NCI-H1105 treated with DMSO at 0.1 percent for 48 hours (cell line): ENCODE measurements at places on chromosomes 3 and 15.

DNA sequence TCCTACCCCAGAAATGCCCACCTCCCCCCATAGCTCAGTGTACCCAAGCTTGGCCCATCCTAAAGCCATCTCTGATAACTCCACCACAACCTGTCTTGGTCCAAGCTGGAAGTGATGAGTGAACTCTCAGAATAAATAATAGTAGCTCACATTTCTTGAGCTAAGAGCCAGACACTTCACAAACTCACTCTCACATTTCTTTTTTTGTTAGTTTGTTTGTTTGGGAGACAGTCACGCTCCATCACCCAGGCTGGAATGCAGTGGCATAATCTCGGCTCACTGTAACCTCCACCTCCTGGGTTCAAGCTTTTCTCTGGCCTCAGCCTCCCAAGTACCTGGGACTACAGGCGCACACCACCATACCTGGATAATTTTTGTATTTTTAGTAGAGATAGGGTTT is 46.2 kb downstream of the LIPC start:
- DNase-seq = no peak

DNA sequence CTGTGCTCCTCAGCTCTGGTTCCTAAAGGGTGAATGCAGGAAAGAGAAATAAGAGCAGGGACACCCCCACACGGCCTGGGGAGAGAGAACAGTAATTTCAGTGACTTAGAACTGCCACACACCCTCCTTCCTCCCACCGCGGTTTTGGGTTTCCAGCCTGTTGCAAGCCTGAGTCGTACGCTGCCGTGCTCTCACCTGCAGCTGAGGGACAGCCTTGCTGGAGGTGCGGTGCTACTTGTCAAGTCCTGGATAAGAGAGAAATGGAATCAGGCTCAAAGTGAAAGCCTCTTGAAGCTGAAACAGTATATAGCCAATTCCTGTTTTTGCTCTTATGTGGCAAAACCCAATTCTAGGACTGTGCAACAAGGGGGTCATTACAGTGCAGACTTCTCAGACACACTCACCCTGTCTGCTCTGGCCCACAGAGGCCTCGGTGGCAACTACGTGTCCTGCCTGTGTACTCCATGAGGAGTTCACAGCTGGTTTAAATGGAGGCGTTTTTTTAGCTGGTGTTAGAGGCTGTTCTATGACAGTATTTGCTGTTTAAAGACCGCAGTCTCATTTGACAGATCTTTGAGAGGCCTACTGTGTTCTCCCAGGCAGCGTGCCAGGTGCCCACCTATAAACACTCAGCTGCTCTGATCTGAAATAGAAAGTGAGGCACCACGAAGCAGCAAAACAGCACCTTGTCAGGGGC is 42.9 kb downstream of the TBC1D2B start:
- no peak for DNase-seq

GRCh38 chr3:157201648-157202278 is 41.8 kb upstream of the CCNL1 start:
- DNase-seq = peak; percentile 63

DNA sequence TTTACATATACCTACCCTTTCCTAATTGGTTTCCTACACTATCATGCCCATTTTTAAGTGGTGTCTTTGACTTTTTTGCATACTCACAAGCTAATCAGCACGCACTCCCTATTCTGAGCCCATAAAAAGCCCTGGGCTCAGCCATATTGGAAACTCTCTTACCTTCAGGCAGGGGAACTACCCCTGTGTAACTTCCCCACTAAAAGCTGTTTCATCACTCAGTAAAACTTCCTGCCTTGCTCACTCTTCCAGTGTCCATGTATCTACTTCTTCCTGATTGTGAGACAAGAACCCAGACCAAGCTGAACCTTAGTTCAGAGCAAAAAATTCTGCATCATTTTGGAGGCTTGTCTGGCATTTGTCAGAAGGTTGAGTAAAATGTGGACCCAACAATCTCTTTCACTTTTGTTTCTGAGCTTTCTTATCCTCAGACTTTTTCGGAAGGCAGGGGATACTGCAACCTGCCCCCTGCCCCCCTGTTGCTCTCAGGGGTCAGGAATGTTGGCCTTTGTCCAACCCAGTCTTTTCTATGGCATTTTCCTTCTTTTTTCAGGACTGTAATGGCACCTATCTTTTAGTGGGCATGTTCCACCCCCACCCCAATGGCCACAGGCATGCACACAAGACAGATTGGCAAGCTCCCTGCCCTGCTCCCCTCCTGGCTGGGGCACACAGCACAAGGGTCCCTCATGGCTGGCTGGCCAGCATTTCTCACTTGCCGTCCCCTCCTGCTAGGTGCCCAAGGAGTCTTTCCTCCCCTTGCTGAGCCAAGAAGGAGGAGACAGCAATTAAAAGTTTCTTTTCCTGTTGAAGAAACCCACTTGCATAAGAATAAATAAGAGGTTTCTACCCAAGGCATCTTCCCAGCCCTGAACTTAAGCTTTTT is 26.3 kb upstream of the TMEM45A start:
- DNase-seq = no peak

GRCh38 chr3:1269808-1270207 is 177.0 kb downstream of the CNTN6 start:
- no peak for DNase-seq

- no peak for DNase-seq
Observed at GRCh38 chr3:158703566-158703965, 28.7 kb downstream of the RARRES1 start.

DNA sequence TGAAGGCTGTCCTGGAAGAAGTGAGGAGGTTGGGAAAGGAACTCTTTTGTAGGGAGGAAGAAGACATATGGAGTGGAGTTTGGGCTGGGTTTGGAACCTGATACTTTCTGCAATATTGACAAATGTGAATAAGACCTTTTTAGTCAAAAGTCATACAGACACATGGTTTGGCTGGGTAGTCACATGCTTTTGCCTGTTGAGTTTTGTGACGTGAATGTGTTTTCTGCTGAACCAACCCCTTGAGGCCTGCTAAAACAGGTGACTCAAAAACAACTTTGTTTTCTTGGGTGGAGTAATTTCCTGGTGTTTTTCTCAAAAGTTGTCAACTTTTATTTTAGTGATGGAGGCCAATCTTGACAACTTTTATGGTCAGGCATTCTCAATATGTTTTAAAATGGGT is 39.4 kb upstream of the CCR4 start:
- DNase-seq = no peak

DNA sequence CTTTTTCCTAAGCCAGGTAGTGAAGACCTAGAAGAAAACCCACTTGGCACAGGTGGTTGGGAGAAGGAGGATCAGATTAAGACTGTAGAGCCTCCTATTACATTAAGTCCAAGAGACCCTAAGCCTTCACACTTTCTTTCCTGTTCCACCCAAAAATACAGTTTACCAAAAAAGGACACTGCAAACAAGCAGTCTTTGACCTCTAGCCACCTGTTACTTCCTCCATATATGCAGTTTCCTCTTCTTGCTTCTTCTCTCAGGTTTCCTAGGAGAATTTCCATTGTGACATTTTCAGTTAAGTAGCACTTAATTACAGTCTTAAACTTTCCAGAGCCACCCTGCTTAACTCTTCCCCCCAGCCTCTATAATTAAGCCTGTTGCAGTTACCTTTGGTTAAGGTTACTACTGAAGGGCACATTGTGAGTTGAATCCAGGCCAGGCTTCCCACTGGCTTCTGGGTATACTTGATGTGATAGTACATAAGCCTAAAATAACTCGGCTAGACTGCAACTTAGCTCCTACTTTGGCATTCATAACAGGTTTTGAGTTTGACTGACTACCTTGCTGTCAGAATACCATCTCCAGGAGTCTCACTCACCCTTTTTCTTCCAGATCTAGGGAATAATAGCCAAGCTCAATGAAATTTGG is 114.2 kb upstream of the UMPS start:
- DNase-seq = peak; percentile 25

- DNase-seq = no peak
Observed at GRCh38 chr15:78291698-78292097, 7.7 kb downstream of the SKIC8 start.

GRCh38 chr3:136869282-136869681 is 7.3 kb downstream of the NCK1 start:
- no peak for DNase-seq

GRCh38 chr3:49869525-49870126 is at the start of gene CAMKV:
Gene CAMKV (minus strand): TSS chr3:49869906. CDS start chr3:49862388, 7,518 bp downstream.
- DNase-seq = peak; percentile 23

- DNase-seq = no peak
Observed at GRCh38 chr3:26202169-26202568, 412.3 kb downstream of the OXSM start.

DNA sequence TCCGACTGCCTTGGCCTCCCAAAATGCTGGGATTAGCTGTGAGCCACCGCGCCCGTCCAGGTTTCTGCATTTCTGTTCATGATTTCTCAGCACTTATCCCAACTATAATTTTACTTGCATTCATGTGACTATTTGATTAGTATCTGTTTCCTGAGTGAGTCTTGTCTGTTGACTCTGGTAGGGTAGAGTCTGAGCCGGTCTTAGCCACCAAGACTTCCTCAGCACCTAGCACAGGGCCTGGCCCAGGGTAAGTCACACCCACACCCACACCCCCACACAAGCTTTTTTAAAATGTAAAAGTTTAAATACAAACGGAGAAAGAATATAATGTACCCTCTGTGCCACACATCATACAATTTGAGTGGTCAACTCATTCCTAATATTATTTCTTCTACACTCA is 3.1 kb upstream of the SPATA12 start:
- no peak for DNase-seq

- DNase-seq = no peak
Observed at GRCh38 chr3:59473636-59474035, 423.8 kb upstream of the CFAP20DC start.

DNA sequence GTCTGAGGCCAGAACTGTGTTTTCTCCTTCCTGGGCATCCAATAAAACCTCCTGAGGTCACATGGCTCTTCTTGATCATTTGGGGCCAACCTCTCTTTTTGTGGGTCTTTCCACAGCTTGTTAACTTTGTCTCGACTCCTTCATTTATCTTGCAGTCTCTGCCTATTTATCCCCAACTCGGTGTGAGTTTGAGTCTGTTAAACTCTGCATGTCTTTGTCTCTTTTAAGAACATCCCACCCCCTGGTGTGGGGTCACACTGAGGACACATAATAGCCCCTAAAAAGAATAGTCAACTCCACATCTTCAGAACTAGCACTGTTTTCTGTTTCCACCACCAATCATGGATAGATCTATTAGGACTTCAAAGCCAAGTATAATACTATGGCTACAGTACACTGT is 187.2 kb downstream of the TLE3 start:
- no peak for DNase-seq

GRCh38 chr3:150217691-150218090 is 190.4 kb upstream of the TSC22D2 start:
- DNase-seq = no peak

GRCh38 chr3:107272471-107272870 is 104.8 kb upstream of the CCDC54 start:
- no peak for DNase-seq

DNA sequence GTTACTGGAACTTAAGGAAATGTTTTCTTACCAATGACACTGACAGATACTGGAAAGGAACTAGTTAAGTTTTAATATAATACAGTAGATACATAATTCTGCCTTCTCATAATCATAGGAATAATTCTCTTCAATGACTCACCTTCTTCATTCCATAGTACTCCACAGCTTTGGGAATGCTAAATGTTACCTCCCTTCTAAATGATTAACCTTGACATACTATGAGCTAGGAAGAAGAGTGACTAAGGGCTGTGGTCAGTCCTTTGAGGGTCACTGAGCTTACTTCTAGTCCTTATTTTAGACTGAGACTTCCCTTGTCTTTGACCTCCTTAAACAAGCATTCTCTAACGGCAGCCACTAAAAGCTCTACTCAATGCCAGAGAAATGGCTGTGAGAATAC is 69.6 kb upstream of the PPIB start:
- no peak for DNase-seq

DNA sequence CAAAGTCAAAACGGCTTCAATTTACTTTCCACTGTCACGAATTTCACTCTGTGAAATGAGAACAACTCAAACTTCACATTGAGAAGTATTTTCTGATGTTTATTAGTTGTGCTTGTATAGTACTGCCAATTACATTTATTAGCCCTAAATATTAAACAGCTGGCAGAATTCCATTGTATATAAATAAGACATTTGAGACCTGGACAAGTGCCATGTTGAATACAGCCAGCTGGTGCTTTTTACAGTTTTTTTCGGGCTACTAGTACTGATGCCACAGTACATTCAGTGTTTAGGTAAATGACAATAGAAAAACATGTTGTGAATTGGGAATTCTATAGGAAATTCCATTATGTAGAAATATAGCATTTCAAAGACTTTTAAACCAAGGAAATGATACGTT is 79.0 kb downstream of the EPHA3 start:
- peak; percentile 93 for DNase-seq

- DNase-seq = no peak
Observed at GRCh38 chr15:75786575-75786947, 56.7 kb upstream of the UBE2Q2 start.

DNA sequence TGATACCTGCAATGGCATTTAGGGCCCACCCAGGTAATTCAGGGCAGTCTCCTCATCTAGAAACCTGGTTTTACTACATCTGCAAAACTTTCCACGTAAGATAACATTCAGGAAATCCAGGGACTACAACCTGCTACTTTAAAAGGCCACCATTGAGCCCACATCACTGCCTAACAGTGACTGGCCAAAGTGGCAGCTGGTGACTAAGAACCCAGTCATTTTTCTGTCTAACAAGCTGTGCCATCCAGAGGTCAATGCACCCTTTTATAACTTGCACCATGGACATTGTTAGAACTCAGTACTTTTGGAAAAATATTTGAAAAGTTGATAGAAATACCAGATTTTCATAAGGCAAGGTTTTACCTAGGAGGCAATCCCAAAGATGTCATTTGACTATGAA is 492.4 kb downstream of the OTOL1 start:
- no peak for DNase-seq

GRCh38 chr3:154967090-154967489 is 113.0 kb upstream of the MME start:
- DNase-seq = no peak

DNA sequence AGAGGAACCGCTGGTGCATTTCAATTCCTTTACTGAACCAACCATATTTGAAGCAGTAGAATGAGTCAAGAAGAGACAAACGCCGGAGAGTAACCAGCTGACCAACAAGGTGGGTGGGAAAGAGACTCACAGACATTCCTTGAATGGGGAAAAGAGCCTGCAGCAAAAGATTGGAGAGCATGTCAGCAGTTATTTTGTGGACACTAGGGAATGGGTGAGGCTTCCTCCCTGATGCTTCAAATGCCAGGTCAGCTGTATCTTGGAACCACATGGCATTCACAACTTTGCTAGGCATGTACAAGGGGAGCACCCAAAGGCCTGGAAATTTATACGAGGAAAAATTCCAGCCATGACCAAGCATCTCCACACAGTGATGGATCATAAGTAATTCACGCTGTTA is 29.9 kb upstream of the ZKSCAN7 start:
- DNase-seq = no peak

GRCh38 chr3:141231952-141232823 is 563 bp downstream of the PXYLP1 start:
- peak; percentile 60 for DNase-seq

DNA sequence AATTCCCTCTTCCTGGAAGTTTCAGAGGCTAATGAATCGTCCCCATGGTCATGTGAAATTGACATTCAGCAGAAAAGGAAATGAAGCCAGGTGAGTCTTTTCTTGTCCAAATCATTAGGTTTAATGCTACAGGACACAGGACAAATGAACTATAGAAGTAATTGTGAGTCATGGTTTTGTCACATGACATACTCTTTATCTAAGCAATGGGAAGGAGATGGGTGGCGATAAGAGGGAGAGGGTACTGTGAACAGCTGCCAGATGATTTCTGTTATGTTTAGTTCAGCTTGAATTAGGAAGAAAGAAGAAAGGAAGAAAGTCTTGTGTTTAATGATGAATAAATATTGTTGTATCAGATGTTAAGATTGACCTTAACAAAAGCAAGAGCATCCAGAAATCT is 515.4 kb upstream of the ZNF717 start:
- no peak for DNase-seq

GRCh38 chr15:88083811-88084760 is 172.5 kb downstream of the NTRK3 start:
- DNase-seq = no peak
